ENCODE measurements at places on chromosomes 4 and X.

DNA sequence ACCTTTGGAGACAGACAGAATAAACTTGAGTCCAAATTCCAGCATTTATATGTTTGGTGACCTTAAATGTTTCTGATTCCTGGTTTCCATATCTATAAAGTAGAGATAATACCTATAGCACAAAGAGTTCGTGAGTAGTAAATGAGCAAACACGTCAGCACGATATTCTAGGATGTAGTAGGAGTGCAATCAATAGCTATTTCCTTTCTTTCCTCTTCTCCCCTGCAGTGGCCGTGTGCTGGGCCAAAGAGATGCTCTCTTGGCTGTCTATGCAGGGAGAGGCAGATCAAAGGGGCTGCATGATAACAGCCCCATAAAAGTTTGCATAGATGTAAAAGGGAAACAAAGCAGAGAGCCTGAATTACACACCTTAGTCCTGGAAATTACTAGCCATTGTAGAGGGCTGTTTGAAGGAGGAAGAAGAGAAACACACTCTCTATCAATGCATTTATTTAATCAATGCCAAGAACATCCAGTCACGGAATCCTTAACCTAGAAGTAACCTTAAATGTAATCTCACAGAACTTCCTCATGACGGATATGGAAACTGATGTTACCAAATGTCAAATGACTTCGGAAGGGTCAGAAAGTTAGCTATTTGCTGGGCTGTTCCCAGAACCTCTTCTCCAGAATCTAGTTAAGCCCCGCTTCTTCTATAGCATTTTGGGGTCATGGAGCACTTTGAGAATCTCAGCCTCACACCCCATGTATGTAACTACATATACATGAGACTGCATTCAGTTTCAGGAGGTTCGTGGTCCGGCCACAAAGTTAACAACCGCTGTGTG is 35.5 kb upstream of the PLAC8 start:
- no peak for DNase-seq

DNA sequence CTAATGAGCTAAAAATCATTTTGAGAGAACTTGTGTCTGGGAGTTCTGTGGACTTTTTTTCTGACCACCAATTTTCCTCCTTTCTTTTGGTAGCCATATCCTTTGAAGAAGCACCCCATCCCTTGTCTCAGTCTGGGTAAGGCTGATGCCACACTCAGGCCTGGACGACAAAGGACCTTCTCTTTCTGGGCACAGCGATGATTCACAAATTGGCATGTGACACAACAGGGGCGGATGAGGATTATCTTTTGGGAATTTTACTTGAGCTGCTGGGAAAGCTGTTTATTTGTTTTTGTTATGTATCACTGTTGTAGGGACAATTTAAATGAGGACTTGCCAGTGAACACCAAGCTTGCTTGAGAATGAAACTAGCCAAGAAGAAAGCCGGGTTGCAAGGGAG is 233.4 kb upstream of the HAND2 start:
- DNase-seq, result no peak

- DNase-seq, result no peak
Observed at GRCh38 chr4:165009493-165010227, 22.1 kb upstream of the TRIM60 start.

DNA sequence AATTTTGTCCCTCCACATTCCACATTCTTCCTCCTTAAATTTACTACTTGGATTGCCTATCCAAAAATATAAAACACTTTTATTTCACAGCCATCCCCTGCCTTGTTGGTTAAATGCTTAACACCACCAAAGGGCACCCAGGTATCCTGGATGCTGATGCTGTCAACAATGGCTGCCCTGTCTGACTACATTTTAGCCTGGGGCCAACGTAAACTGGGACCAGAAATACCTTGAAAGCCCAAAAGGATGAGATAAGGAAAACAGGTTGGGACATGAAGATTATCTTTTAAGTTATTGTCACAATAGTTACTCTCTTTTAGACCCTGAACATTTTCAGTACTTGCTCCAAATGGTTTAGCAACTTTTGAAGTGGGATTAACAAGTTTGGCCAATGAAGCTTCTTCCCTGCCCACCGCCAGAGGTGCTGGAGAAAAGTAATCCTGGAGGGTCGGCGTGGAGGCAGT is 775 bp upstream of the YIPF6 start:
- DNase-seq, result no peak

DNA sequence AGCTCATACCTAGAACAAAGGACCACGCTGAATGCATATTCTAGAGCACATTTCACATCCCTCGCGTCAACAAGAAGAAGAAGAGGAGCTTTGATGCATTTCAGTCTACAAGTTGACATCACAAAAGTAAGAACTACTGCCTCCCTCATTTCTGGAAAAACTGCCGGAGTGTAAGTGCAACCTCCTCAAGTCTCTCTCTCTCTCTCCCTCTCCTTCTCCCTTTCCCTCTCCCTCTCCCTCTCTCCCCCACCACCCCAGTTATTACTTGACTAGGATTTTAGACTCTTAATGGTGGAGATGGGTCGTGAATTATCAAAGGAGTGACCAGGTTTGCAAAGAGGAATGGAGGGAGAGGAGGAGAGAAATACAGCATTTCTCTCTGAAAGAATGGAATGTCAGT is 1.4 kb upstream of the IRS4 start:
- DNase-seq, result no peak

DNA sequence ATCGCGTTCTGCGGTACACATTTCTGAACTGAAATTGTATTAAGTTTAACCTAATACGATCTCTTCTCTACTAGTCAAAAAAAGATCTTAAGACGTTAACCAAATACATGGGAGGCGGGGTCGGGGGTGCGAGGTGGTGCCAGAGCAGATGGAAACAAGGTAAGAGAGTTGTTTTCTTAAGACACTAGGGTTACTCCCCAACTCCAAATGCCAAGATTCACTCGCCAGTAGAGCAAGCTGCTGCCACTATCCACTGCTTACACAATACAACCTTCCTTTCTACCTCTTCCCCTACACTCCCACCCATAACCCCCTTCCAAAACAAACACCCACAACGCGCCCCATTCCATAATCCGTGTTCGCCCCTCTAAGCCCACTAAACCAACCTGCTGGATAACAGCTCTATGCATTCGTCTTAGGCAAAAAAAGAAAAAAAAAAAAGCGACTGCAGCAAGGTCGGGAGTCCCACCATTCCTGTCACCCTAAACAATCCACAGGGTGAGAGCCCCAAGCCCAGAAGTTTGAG is 1.3 kb downstream of the LCORL start:
- peak; percentile 28 for DNase-seq
